Stimulated activated CD4-positive, alpha-beta T cell treated with anti-CD3 and anti-CD28 coated beads, TNF-alpha, amount 100 ng/mL, for 1 hour (primary cell): ENCODE measurements at places on chromosomes 7 and 10.

GRCh38 chr7:92797284-92797683 is 39.1 kb downstream of the CDK6 start:
- no peak for DNase-seq

- no peak for DNase-seq
Observed at GRCh38 chr7:416761-417624, 102.7 kb downstream of the PDGFA start.

GRCh38 chr7:127974446-127975035 is 56.7 kb downstream of the LRRC4 start:
- DNase-seq: no peak

GRCh38 chr7:114941692-114942091 is 19.8 kb downstream of the MDFIC start:
- no peak for DNase-seq

DNA sequence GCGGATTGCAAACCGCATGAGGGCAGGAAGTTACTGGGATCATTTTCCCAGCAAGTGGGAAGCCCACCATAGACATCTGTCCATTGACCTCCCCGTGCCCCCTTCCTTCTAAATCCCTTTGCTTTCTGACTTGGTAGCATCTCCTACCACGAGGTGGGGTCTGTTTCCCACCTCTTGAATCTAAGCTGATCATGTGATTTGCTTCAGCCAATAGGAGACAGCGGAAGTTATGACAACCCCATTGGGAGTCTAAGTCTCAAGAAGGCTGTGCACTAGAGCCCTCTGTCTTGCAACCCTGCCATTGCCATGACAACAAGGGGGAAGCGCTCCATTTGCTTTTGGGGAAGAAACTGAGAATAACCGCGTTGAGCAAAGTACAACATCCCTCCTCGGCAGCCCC is 39.2 kb upstream of the CARD11 start:
- no peak for DNase-seq

GRCh38 chr10:131681122-131681521 is 219.7 kb upstream of the PPP2R2D start:
- no peak for DNase-seq

- no peak for DNase-seq
Observed at GRCh38 chr10:62858364-62858763, 42.2 kb upstream of the EGR2 start.

GRCh38 chr10:7915923-7916536 is 97.7 kb downstream of the TAF3 start:
- no peak for DNase-seq

DNA sequence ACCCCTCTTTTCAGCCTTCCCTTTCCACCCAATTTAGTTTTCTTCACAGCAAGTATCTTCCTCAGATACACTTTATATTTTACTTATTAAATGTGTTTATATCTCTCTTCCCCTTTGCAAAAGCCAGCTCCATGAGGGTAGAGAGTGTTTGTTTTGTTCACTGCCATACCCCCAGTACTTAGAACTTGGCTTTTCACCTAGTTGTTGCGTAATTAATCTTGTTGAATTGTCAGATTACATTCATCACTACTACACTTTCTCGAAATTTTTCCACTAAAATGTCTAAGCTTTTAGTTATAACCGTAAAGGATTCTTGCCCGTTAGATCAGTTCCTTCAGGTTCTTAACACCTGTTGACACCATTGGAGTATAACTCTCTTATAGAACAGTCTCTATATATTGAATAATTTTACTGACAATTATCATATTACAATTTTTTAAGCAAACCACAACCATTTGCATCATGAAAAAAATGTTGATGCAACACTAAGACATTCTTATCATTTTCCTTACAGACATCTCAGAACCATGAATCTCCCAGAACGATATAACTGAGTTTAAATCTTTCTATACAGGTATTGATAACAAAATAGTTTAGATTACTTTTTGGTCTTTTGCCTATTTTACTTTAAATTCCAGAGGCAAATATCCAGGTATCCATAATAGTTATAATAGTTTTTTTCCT is 29.9 kb downstream of the VWDE start:
- no peak for DNase-seq

- no peak for DNase-seq
Observed at GRCh38 chr7:155603858-155604503, 40.5 kb upstream of the RBM33 start.

DNA sequence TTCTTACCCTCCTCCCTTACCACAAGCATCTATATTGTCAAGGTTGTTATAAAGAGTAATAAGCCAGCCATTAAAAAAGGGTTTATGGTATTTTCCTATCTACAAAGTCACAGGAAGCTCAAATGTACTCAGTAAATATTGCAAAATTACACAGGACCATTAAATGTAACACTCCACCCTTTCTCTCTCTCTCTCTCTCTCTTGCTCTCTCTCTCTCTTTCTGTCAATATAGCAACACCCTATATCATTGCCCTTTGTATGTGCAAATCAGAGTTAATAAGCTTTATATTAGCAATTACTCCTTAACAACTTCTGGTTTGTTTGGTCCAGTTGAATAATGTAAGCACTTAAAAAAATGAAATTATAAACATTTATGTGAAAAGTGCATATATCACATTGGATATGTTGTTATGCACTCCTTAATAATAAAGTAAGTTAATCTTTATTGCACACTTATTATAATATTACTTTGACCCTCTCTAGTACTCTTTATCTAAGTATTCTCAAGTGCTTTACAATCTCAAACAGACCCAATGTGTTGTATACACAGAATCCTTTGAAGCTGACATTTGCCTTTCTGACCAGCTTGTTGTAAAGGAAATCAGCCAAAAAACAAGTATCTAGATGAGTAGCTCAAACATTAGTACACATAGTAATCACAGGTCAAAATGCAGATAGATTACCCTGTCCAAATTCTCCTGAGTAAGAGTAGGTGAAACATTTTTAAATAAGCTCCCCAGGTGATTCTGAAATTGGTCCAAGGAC is 93.2 kb downstream of the CFTR start:
- no peak for DNase-seq

GRCh38 chr7:137305901-137306621 is 37.5 kb downstream of the PTN start:
- DNase-seq: no peak

GRCh38 chr7:28018856-28019465 is 161.6 kb downstream of the JAZF1 start:
- DNase-seq: no peak

- no peak for DNase-seq
Observed at GRCh38 chr7:77199013-77199966, at the start of gene FGL2. Gene FGL2 (minus strand): TSS chr7:77199819. CDS start chr7:77199793, 26 bp downstream.

GRCh38 chr7:66549466-66549865 is 79.2 kb upstream of the KCTD7 start:
- DNase-seq: no peak

- no peak for DNase-seq
Observed at GRCh38 chr7:102262546-102262945, 24.1 kb upstream of the SH2B2 start.

DNA sequence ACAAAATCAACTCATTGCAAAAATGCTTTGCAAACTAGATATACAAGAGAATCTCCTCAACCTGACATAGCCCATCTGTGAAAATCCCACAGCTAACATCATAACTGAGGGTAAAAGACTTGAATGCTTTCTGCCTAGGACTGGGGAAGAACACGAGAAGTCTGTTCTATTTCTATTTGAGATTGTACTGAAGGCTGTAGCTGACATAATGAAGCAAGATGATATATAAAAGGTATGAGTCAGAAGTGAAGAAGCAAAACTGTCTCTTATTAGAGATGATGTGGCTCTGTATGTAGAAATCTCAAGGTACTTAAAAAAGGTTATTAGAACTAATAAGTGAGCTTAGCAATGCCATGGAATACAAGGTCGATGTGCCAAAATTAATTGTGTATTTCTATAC is 639.9 kb upstream of the PFKP start:
- no peak for DNase-seq

DNA sequence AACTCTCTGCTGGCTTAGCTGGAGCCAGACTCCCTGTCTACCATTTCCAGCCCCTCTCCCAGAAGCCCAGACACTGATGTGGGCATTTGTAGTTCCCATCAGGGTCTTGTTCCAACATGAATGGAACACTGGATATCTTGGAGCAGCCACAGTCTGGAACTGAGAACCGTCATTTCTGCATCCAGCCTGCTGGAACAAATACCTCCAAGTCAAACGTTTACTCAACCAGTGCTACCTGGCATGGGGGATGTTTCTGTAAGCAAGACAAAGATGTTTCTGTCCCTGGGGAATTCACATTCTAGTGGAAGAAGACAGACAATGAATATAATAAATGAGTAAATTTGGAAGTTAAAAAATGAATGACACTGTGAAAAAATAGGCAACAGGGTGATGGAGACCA is 70.8 kb upstream of the ZNF438 start:
- no peak for DNase-seq

DNA sequence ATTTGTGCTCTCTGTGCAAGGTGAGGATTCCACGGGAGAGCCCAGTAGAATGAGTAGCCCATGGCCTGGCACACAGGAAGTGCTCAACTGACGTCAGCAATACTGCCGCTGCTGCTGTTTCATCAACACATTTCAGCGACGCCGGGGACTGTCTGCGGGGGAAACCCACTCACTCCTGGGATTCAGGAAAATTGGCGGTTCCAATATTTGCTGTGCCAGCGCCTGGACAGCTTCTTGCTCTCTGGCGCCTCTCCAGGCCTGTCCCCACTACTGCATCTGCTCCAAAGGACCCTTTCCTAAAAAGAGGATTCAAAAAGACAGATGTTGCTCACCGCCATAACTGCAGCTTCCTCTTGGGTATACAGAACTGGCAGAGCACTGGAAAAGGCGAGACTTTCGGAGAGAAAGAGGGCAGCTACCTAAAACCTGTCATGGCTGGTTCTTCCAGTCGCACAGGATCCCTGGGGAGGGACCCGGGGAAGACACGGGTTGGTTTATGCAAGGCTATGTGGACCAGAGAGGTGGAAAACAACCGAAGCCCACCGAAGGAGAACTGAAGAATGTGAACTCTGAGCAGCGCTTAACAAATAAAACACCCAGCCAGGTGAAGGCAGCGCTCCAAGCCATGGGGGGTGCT is 39.7 kb upstream of the ENO4 start:
- DNase-seq: no peak

DNA sequence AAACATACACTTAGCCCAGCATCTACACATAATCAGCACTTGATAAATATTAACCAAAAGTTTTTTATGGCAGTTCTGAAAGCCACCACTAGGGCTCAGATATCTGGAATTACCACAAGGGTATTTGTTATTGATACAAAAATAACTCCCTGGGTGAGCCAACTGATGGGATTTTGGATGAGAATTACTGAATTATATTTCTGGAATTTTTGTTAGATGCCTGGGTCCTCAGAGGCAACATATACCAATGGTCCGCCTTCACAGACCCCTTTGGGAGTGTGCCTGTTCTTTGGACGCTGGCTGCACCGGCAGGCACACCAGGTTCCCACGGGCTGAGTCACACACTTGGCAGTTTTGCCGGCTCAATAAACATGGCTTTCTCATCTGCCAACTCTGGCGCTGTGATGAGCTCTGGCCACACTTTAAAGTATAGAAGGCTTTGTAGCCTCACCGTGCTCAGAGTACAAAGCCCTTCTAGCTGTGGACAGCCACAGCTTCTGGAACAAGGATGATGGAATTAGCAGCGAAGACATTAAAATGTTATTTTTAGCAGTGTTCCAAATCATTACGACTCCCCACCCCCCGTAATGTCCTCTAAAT is 24.5 kb upstream of the EEPD1 start:
- DNase-seq: no peak

DNA sequence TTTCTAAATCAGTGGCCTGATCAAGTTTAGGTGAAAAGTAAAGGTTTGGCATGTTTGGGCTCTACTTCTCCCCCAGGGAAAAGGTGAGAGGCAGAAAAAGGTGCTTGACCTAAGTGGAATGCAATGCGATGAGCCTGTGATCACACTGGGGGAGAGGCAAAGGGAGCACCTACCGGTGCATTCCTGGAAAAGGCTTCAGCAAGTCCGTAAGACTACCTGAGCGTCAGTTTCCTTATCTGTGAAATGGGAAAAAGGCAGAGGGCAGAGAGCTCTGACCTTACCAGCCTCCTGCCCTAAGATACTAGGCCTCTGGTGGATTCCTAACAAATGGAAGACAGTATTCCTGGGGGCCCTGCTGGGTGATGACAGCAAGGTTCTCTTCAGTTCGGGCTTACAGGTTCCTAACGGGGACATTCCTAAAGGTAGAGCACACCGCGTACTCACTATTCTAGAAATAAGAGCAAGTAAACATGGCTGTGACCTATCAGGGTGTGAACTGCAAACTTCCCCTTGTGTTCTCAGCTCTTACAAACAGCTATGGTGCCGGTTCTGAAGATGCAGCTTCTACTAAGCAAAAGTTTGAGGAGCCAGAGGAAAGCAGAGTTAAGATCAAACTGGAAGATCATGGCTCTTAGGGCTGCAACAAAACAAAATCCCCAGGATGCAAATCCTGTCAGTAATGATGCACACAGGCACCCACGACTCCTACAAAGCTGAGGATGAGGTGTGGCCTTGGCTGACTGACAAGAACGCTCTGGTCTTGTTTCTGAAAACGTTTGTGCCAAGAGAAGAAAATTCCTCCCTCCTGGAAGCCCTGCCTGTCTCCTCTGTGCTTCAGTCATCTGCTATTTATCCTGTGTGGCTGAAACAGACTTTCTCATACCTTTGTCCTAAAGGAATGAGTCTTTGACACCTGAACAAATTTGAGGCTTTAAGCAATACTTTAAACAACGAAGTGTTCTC is 13.3 kb upstream of the ACSL5 start:
- DNase-seq: no peak

- DNase-seq: no peak
Observed at GRCh38 chr10:114611617-114612016, 46.5 kb downstream of the ABLIM1 start.
